ENCODE measurements at places on chromosomes 6 and 20.
A peak's percentile ranks its signal among the peaks of the same experiment; 100 is the strongest.

GRCh38 chr6:142635130-142635529, 309.8 kb downstream of the HIVEP2 start:
- no peak for DNase-seq

DNA sequence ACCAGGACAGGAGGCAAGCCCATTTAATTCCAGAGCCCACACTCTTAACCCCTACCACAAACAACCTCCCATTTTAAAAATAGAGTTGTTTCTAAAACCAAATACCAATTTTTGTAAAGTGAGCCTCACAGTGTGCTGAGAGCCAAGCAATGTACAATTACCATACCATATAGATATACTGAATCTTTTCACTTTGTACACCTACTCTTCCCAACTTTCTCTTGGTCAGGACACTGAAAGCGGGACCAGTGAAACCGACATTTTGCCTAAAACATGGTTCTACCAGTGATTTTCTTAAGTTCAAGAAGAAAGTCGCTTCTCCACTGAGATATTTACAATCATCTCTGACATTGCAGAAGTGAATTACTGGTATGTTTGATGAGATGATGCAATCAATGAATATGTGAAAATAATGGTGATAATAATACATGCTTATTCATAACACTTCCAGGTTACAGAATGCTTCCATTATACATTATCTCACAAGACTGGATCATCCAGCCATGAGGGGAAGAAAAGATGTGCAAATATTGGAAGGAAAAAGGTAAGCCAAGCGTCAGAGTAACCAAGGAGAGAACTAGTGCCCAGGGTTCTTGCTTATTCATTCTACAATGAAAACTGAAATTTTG, 74.1 kb downstream of the HIVEP2 start:
- DNase-seq: no peak

- DNase-seq: no peak
Measured at GRCh38 chr6:101799531-101799930, 406.0 kb downstream of the GRIK2 start.

GRCh38 chr6:140663772-140664171, 1289.3 kb upstream of the CITED2 start:
- DNase-seq: no peak

- DNase-seq: no peak
Measured at GRCh38 chr6:47710295-47710694, 11.9 kb downstream of the ADGRF4 start.

DNA sequence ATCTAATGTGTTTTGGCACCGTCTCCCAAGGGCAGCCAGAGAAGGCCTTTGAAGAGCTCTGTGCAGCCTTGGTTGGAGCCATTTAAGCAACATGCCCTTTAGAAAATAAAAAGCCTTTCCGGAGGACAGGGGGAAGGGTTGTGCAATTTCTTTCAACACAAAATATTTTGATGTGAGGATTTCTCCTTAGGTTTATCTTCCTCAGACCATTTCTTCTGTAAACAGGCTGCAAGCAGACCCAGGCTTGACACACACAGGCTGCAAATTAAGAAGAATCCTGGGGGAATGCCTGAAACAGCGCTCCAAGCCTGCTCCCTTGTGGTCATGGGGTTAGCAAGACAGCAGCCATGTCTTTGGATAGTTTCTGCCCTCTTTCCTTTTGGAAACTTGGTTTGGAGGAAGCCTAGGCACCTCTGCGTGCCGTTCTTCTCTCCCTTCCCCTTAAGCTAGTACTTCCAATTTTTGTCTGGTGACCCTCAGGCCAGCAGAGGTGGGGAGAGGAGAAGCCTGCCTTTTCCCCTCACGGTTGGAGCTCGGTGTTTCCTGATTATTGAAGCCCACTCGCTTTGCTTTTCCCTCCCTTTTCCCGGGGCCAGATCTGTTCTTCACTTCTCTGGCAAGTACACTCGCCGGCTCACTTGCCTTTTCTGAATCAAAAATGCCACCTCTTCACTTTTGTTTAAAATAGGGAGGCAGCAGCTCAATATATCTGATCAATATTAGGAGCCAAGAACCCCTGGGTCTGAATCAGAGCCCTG, 39.6 kb upstream of the NOX3 start:
- DNase-seq: peak; percentile 77

DNA sequence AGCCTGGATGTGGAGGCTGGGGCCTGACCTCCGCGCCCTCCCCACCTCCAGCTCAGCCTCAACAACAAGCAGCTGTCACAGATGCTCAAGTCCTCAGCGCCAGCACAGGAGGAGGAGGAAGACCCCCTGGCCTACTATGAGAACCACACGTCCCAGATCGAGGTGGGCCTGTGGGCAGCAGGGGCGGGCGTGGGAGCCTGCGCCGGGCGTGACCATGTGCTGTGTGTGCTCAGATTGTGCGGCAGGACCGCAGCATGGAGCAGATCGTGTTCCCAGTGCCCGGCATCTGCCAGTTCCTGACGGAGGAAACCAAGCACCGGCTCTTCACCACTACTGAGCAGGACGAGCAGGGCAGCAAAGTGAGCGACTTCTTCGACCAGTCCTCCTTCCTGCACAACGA, 23.5 kb downstream of the UQCC2 start:
- no peak for DNase-seq

DNA sequence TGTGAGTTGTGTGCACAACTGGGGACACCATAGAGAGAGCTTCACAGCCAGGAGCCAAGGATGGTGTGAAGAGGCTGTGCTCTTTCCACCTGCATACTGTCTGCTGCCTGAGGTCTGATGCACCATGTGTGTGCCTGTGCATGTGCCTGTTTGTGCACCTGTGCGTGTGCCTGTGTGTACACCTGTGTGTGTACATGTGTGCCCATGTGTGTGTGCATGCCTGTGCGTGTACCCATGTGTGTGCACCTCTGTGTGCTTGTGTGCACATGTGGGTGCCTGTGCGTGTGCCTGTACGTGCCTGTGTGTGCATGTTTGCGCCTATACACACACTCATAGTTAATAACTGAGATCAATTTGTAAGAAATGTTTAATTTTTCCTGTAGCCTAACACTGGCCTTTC, 51.3 kb downstream of the FAM120B start:
- no peak for DNase-seq

- no peak for DNase-seq
Measured at GRCh38 chr6:47132724-47133123, 90.6 kb upstream of the ADGRF1 start.

GRCh38 chr6:111604259-111605099, 1.2 kb downstream of the TRAF3IP2 start:
- peak; percentile 35 for DNase-seq

DNA sequence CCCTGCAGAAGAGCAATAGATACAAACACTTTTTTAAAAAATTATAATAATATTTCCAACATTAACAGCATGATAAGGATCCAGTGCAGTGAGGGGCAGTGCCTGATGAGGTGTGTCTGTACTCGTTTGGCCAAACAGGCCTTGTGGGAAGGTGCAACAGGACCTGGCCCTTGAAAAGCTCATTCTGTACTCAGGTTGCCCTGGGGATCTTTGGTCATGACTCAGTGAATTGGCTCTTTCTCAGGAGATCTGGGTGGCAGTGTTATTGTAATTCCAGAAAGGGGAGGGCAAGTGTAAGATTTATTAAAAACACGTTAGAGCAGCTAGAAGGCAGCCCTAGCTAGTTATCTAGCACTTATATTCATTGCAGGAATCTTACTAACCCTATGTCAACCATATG, 2.9 kb upstream of the SPINT3 start:
- no peak for DNase-seq

GRCh38 chr20:48823960-48824498, 3.8 kb downstream of the PREX1 start:
- no peak for DNase-seq

GRCh38 chr20:44990425-44990824, 24.1 kb downstream of the STK4 start:
- no peak for DNase-seq

DNA sequence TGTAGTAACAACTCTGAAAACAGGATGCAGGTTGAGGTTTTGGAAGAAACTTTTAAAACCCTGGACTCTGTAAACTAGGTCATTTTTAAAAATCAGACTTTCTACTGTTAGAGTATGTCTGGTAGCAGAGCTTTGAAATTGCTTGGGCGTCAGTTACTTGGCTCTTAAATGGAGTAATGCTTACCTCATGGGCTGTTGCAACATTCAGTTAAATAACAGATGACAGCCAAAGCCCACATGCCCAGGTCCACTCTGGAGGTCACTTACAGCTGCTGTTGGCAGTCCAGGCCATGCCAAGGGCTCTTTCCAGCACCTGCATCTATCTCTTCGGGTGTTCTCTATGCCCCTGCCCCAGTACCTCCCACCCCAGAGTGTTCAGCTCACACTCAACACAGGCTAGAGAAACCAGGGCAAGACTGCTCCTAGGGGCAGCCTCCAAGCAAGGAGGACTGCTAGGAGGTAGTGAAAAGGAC, 96.4 kb downstream of the BANF2 start:
- no peak for DNase-seq

GRCh38 chr6:150723857-150724256, 124.2 kb downstream of the PLEKHG1 start:
- DNase-seq: peak; percentile 82

DNA sequence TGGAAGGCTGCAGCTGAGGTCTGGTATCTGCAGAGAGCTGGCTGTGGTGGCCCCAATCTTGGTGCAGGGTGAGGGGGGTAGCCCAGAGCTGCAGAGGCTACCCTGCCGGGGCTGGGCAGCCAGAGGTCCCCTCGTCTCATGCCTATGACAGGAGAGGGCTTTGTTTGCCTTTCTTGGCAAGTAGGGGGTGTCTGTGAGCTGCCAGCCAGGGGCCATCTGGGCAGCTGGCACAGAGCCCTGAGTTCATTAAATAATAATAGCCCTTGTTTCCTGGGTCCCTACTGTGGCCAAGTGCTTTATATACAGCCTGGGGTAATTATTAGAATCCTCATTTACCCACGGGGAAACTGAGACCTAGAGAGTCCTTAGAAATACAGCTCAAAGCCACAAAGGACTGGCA, 66.6 kb downstream of the EZR start:
- no peak for DNase-seq

Data from ELF-1 (cell line).